ENCODE measurements at places on chromosomes 3 and 15. TPM values are rescaled to one million over a fixed set of nuclear protein-coding genes. Genes with fewer than 3 reads are reported as not detected.

GRCh38 chr3:197431346-197431910, 124.3 kb downstream of the BDH1 start:
- peaks cover 5% of the 10 kb centered on the region for H3K4me1 ChIP-seq
- no peaks in the 10 kb centered on the region for H3K27me3 ChIP-seq
- H3K27ac ChIP-seq = no peak overlapping the region
- H3K36me3 ChIP-seq = no peaks in the 10 kb centered on the region
- H3K4me3 ChIP-seq = no peak overlapping the region
- no peak for DNase-seq

DNA sequence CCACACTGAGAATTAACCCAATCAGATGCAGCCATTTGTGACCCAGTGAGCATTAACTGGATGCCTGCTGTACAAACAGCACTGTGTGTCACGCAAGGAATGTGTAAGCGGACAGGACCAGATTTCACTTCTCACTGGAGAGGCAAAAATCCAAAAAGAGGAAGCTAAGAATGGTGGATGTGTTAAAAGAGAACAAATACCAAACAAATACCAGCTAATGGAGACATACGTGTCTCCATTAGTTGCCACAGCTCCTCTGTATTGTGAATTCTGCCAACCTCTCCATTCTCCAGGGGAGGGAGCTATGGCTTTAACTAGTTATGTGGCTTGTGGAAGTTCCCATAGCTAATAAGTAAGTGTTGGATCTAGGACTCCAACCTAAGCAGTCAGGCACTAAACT, 2.6 kb downstream of the LTF start:
- peaks cover 39% of the 10 kb centered on the region for H3K27me3 ChIP-seq
- H3K4me3 ChIP-seq = no peak overlapping the region
- no peaks in the 10 kb centered on the region for H3K36me3 ChIP-seq
- H3K27ac ChIP-seq = no peak overlapping the region

DNA sequence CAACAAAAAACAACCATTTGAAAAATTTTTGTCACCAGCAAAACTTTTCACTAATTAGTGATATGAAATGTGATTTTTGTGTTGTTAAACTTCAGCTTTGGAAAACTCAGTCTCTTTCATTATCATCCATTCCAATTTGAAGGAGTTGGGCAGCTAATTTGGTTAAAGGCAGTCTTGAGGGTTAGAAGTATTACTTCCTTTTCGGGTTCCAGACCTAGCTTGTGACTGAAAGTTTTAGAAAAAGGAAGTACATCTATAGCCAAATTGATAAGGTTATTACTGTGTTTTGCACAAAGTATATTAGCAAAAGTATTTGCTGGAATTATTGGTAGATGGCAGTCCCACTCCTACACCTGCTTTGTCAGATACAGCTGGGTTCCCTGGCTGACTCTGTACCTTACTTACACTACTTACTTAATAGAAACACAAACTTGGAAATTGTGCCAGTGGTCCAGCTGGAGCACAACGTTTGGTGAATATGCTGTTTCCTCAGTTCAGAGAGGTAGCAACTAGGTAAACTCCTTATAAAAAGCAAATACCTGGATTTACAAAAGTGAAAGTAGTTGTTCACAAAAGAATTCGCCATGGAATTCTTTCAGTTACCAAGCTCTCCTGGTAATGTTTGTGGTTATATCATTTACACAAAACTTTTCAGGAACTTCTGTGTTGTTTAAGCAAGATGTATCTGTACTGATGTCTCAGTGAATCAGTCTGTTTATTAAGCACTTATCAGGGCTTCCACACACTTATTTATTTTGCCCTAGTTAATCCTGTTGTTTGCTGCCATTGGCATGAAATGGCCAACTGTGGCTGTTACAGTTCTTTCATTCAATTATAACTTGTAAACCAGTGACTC, 31.6 kb downstream of the TIPARP start:
- H3K4me1 ChIP-seq = no peaks in the 10 kb centered on the region
- peaks cover 16% of the 10 kb centered on the region for H3K36me3 ChIP-seq
- H3K27ac ChIP-seq = no peak overlapping the region
- H3K27me3 ChIP-seq = no peaks in the 10 kb centered on the region
- no peak for DNase-seq
- H3K4me3 ChIP-seq = no peak overlapping the region

DCBLD2 gene
- 75.4 TPM for total RNA-seq

DNA sequence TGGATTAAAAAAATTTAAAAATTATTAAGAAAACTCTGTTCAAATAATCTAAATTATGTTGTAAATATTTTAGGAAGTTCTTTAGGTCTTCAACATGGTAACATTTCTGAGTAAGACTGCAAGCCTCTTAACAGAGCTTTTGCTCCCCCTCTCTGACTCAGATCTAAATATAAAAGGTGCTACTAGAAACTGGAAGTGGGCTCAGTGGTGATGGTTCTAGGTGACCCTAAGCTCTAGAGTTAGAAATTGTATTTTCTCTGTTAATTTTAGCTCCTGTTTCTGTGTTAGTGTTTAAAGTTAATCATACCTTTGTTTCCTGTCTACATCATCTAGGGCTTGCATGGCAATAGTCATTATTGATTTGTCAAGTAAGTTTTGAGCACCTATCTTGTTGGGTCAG, 159.9 kb upstream of the MEIS2 start:
- H3K27me3 ChIP-seq = no peaks in the 10 kb centered on the region
- no peak overlapping the region for H3K4me3 ChIP-seq
- no peaks in the 10 kb centered on the region for H3K36me3 ChIP-seq
- H3K27ac ChIP-seq = no peak overlapping the region
- DNase-seq = no peak

- H3K4me1 ChIP-seq = peaks cover 21% of the 10 kb centered on the region
- H3K27me3 ChIP-seq = peaks cover 10% of the 10 kb centered on the region
- H3K36me3 ChIP-seq = no peaks in the 10 kb centered on the region
Measured at GRCh38 chr15:69074843-69075224, 60.3 kb downstream of the NOX5 start.

ADCY5 gene
- 10.2 TPM for total RNA-seq

NBEAL2 gene
- 79.9 TPM for total RNA-seq

GRCh38 chr15:42108806-42109205, 14.4 kb upstream of the PLA2G4D start:
- H3K36me3 ChIP-seq = no peaks in the 10 kb centered on the region
- no peak overlapping the region for H3K27ac ChIP-seq
- DNase-seq = no peak
- H3K4me3 ChIP-seq = no peak overlapping the region

Measured in GM23338 (cell line).